NB4 (cell line): ENCODE measurements at places on chromosomes 11 and 22.

- DNase-seq, result no peak
Observed at GRCh38 chr22:23072077-23072910, 2.0 kb downstream of the GNAZ start.

GRCh38 chr22:41970601-41971000 lies 1.4 kb downstream of the SEPTIN3 start:
- DNase-seq, result no peak

DNA sequence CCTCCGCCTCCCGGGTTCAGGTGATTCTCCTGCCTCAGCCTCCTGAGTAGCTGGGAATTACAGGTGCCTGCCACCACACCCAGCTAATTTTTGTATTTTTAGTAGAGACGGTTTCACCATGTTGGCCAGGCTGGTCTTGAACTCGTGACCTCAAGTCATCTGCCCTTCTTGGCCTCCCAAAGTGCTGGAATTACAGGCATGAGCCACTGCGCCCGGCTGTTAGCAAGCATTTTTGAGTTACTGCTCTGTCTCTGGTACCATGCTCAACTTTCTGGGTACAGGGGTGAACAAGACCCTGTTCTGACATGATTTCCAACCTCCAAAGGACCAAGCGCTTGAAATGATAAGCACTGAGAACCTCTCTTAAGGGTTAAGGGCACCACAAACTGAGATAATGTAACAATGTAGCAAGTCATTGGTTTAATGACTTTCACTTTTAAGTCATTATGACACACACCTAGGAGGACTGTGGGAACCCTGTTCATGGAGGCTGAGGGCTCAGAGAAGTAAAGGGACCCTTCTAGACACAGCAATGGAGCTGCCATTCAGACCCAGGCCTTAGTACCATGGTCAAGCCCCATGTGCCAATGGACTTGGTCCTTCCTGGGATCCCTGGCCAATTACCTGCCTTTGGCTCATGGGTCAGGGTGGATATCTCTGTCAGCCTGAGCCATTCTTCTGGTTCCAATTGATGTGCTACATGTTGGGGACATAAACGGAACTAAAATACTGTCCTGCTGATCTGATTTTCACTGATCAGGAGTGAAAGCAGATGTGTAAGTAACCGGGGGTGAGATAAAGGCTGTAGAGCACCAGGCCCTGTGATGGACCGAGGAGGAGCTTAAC lies 11.6 kb downstream of the SLC3A2 start:
- no peak for DNase-seq

- DNase-seq, result no peak
Observed at GRCh38 chr11:96272529-96273222, 70.3 kb downstream of the MAML2 start.

- DNase-seq, result no peak
Observed at GRCh38 chr11:61065955-61066638, 36.2 kb upstream of the CD5 start.

GRCh38 chr11:79078999-79079398 lies 361.8 kb downstream of the TENM4 start:
- DNase-seq, result no peak

- no peak for DNase-seq
Observed at GRCh38 chr11:94739331-94739730, 28.8 kb upstream of the AMOTL1 start.

- peak; percentile 47 for DNase-seq
Observed at GRCh38 chr11:72781313-72782080, 12.3 kb downstream of the STARD10 start.

- DNase-seq, result no peak
Observed at GRCh38 chr11:18461909-18462308, 6.3 kb downstream of the LDHAL6A start.

DNA sequence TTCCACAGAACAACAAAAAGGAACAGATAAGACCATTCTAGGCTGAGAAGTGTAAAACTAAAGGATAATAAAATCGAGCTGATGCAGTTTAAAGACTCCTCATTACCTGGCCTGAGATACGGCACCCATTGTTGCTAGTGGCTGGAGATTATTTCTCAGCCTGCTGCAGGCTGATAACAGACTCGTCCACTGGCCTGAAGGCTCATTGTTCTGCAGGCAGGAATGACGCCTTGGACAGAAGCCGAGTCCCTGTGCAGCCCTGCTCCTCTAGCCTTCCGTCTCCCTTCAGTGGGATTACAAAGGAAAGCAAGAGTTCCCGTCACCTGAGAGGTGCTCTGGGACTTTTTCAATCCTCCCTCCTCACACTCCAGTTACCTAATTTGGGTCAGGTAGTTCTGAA lies 1065.3 kb downstream of the OPCML start:
- no peak for DNase-seq

GRCh38 chr22:25908755-25909154 lies 166.8 kb downstream of the MYO18B start:
- no peak for DNase-seq

DNA sequence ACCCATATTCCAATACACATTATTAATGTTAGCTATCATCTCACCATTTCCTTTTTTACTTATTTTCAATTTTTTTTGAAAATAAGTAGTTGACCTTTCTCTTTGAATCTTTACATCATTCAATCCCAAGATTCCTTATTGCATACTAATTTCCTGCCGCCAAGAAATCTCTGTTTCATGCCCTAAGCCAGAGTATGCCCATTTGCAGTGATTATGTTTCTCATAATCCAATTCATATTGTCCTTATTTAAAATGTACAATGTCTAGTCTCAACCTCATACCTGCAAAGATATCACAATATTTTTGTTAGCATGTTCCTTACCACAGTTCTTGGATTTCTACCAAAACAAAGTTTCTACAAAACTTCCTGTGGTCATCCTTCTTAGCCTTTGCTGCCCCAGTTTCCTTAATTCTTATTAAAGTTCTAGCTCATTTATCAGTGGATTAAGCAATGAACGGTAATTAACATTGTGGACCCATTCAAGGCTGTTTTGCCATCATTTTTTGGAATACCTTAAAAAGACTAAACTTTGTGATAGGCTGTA lies 75.3 kb downstream of the CD44 start:
- no peak for DNase-seq

DNA sequence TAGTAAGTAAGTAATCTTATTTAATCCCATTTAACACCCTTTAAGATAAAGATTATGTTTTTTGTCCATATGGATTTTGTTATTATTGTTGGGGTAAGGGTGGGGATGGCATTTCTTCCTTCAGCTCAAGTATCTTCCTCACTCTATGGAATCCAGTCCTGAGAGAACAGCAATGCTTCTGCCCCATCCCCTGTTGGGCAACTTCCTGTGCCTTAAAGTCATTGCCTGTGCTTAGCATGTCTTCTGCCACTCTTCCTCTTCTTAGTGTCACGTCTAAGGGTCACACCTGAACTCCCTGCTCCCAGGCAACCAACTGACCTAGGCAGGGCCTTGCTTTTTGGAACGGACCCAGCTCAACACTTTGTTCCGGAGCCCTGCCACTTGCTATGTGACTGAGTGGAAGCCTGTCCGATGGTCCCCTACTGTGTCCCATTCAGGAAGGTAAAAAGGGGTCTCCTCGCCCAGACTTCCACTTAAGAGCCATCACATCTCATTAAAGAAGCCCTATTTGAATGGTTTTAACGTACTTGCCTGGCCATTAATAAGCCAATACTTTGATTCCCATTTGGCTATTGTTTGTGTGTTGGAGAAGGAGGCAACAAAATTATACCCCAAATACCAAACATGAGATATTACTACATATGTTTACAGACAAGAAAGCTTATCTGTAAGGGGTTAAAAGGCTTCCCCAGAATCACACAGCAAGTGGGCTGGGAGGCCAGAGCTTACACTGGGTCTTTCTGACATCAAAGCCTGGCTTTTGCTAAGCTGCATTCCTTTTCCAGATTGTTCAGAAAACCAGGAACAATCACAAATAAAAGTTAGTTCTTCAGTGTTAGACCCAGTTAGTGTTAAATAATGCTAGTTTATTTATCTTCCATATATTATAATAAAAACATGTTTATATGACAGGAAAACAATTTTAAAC lies 59.2 kb downstream of the RAB38 start:
- DNase-seq, result peak; percentile 65

DNA sequence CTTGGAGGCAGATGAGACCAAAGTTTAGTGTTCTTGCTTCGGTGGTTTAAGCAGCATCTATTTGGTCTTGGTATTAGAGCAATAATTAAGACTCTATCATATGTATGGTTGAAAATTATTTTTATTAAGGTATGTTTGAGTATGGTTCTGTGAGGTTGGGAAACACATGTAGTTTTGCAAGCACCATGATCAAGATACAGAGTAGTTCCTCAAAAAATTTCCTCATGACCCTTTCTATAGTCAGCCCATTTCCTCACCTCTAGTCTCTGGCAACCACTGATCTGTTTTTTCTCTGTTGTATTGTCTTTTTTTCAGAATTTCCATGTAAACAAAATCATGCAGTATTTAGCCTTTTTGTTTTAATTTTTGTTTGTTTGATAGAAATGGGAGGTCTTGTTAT lies 18.4 kb downstream of the MTMR3 start:
- peak; percentile 77 for DNase-seq

GRCh38 chr22:45760682-45761081 lies 89.0 kb downstream of the ATXN10 start:
- DNase-seq, result no peak

DNA sequence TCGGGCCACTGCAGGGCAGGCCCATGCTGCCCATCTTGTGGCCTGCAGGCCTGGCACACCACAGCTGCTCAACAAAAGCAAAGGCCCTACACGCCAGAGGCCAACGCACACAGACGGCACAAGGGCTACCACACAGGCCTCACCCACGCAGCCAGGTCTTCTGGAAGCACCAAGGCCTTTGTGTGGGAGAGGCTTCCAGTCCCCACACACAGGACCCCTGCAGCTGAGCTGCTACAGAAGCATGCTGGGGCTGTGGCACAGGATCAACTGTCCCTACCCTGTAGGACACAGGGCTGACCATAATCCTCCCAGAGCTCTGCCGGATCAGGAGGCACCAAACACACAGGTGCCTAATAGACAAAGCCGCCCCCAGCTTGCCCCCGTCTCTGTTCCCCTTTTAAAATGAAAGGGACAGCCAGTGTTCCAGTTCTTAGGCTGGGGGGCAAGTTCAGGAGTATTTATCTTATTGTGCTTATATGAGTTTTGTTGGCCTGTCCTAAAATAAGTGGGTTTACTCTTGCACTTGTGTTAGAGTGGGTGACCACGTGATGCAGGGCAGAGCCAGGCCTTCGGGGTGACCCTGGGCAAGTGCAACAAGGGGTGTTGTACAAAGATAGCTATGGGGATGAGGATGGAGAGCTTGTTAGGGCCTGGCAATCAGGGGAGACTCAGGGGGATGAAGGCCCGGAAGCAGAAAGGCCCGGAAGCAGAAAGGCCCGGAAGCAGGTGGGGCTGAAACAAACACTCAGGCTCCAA lies 5.4 kb downstream of the TTLL12 start:
- no peak for DNase-seq

- no peak for DNase-seq
Observed at GRCh38 chr22:33270596-33270995, 212.4 kb upstream of the SYN3 start.

GRCh38 chr22:26580240-26580962 lies 9.5 kb downstream of the TPST2 start:
- DNase-seq, result no peak

DNA sequence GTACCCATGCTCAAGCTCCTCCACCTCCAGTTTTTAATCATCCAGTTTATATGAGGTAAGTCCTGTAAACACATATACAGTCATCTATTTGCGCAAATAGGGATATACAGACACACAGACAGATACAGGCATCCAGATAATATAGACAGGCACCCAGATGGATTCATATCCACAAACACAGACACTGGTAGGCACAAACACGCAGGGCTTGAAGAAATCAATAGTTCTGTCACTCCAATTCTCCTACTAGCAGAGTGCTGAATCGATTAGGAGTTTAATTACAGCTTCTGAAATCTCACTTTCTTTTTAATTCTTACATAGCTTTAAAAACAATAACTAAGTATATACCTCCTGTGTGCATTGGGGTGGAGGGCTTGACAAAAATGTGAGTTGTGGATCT lies 56.0 kb downstream of the INSC start:
- DNase-seq, result no peak

DNA sequence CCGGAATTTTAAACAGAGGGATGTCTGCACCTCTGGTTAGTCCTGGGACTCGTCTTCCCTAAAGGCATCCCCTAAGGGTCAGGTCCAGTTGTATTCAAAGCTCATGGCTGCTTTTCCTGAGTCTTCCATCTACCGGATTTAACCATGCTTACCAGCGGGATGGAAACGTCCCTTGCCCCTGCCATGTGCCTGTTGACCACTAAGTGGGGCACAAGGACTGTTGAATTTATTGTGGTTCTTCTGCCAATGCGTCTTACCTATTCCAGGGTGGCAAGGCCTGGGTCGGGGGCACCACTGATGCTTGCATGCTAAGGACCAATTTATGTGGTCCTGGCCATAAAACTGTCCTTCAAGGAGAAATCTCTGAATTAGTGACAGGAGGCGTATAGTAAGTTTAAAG lies 25.6 kb downstream of the ANKRD42 start:
- DNase-seq, result peak; percentile 23

DNA sequence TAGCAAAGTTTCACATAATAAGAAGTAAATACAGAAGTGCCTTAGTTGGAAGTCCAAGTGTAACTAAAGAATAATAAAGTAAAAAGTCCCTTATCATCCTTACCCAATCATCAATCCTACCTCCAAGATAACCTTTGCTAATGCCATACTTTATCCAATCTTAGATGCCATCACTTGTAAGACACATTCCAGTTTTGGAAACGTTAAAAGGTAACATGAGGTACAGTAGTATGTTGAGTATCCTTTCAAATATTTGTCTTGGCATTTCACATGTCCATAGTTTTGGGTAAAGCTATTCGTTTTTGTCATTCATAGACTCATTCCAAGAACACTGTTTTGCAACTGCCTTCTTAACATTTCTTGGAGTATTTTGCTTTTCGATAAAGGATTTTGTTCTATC lies 115.2 kb upstream of the TEAD1 start:
- DNase-seq, result no peak

DNA sequence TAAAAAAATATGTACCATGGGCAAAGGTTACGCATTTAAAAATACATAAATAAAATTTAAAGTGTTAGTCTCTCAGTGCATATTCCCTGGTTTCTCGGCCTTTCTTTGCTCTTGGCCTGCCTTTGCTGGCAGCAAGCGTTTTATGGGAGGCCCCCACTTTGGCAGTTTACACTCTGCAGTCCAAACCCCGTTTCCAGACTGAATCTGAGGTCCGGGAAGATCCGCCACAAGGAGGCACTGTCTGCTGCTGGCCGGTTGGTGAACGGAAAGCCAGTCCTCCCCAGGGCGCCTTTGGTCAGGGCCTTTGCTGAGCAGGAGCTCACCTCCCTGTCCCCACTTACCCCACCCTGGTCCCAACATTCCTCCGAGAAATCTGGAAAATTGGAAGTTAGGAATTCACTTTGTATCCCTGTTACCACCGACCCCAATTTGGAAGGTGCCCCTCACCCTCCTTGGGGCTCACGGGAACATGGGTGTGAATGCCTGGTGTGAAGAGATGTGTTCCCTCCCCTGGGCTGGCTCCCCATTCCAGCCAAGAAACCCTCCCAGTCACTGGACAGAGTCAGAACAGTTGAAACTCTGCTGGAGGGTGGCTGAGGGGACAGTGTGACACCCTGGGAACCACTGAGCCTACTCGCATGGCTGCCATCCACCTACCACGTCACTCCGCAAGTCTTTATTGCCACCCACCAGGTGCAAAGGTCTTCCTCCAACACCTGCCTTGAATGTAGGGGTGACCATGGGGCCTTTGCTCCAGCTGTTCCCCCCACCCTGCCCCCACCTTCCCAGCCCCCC lies 9.4 kb upstream of the SF1 start:
- peak; percentile 76 for DNase-seq
